ENCODE measurements at places on chromosomes 16 and 17.

- DNase-seq: no peak
These were observed 255.8 kb downstream of the CDH11 start for GRCh38 chr16:64866021-64866420.

DNA sequence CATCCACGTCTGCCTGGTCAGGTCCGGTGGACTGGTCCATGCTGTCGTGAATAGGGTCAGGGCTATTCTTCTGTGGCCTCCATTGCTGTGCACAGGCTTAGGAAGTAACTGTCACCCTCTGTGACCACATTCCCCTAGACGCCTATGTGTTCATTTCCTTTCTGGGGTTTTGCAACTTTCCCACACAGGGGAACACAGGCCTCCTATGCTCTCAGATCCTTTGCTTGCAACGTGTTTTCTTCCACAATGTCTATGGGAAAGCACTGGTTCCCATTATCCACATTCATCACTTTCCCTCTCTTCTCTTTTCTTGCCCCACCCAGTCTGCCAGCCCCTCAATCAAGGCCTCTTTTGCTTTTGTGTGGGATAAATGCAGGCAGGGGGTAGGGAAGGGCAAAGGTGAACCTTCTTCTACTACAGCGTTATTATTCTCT, 43.2 kb upstream of the DNAJA2 start:
- no peak for DNase-seq

DNA sequence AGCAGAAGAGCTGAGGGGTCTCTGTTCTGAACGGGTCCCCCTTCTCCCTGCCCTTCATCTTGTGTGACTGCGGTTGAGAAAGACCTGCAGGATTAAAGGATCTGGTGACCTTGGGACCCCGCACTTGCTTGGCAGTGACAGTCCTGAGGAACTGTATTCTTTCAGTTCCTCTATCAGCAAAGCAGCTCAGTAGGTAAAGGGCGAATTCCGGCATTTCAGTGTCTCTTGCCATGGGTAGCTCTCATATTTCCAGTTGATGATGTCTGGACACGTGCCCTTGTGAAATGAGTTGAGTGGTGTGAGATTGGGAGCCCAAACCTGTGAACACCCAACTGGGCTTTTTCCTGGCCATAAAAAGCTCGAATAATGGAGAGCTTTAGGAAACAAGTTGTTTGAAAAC, 135.7 kb downstream of the PRKCA start:
- no peak for DNase-seq

DNA sequence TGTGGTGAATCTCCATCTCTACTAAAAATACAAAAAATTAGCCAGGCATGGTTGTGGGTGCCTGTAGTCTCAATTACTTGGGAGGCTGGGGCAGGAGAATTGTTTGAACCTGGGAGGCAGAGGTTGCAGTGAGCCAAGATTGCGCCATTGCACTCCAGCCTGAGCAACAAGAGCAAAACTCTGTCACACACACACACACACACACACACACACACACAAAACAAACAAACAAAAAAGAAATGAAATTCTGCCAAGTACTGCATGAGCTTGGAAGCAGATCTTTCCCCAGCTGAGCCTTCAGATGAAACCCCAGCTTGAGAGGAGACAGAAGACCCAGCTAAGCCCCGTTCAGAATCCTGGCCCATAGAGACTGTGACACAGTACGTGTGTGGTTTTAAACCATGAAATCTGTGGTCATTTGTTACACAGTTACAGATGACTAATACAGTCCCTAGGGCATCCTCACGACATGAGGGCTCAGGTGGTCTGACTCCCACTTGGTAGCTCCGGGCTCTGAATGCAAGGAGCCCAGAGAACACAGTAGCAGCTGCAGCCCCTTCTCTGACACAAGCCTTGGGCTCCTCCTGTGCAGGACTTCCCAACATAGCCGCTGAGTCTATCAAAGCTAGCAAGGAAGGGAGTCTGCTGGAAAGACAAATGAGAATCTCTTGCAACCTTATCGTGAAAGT, 132.8 kb downstream of the SEC14L1 start:
- DNase-seq: no peak

DNA sequence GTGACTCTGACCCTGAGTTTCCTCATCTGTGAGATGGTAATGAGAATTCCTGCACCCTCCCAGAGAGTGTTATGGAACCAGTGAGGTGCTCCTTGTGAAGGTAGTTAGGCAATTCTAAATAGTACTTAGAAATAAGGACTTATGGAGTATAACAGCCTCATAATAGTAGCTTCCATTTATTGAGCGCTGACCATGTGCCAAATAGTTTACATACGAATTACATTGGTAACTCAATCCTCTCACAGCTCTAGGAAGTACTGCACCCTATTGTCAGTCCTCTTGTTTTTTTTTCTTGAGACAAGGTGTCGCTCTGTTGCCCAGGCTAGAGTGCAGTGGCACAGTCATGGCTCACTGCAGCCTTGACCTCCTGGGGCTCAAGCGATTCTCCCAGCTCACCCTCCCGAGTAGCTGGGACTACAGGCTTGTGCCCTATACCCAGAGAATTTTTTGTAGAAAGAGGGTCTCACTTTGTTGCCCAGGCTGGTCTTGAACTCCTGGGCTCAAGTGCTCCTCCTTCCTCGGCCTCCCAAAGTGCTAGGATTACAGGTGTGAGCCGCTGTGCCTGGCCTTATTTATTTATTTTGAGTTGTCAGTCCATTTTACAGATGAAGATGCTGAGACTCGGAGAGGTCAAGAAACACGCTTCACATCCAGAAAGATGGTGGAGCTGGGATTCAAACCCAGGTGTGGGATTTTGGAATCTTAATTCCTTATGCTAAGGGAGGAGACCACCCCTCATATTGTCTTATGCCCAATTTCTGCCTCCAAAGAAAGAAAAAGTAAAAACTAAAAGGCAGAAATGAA, 2.9 kb downstream of the TNS4 start:
- no peak for DNase-seq

GRCh38 chr16:85733155-85733838, 17.6 kb downstream of the C16orf74 start:
- DNase-seq: no peak

DNA sequence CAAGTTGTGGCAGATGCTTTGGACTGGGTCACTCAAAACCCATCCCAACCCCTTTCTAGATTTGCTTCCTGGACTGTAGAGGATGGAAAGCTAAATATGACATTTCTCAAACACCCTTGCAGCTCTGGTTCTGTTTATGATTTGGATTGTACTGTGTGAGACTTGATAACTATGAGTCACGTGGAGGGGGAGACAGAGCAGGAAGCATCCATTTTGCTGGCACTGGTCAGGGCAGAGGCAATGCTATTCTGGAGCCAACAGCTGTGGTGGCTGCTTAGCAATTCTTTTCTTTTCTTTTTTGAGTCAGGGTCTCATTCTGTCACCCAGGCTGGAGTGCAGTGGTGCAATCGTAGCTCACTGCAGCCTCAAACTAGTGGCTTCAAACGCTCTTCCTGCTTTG, 13.6 kb upstream of the TERF2 start:
- no peak for DNase-seq

DNA sequence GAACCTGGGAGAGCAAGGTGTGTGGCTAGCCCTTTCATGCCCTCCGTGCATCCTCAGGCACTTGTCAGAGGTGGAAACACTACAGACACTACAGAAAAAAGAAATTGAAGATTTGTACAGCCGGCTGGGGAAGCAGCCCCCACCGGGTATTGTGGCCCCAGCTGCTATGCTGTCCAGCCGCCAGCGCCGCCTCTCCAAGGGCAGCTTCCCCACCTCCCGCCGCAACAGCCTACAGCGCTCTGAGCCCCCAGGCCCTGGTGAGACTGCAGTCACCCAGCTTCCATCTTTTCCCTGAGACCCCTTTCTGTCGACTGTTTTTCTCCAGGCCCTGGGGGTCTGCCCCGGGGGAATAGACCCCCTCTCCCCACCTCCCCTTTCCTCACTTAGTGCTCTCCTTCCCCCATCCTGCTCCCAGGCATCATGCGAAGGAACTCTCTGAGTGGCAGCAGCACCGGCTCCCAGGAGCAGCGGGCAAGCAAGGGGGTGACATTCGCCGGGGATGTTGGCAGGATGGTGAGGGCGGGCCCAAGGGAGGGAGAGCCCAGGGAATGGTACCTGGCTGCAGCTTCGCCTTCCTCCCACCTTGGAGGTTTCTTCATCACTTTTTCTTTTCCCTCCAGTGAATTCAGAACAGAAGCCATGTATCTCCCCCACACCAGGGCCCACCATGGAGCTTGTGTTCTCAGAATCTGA, 2.3 kb downstream of the COA3 start:
- no peak for DNase-seq

DNA sequence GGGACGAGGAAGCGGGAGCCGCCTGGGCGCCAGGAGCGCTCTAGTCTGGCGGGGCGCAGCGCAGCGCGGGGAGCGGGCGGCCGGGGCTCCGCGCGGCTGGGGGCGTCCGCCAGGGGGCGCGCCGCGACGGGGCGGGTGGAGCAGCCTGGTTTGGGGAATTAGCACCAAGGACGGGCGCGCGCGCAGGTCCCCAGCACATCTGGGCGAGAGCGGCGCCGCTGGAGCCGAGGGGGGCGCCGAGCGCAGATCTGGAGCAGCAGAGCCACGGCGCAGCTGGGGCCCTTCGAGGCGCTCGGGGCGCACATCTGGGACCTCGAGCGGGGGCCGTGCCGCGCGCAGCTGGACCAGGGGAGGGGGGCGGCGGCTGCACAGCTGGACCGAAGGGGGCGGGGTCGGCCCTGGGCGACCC, at the start of gene NXPH3:
Gene NXPH3 (plus strand): TSS at position 193 of the 409 bp plus-strand sequence. CDS start 349 bp downstream, outside the sequence.
- DNase-seq: no peak
